ENCODE measurements at places on chromosomes 12 and 14.

- DNase-seq: no peak
Observed at GRCh38 chr12:114343585-114344302, 62.2 kb downstream of the TBX5 start.

GRCh38 chr14:74913393-74913910 lies 9.6 kb downstream of the RPS6KL1 start:
- no peak for DNase-seq

- peak; percentile 23 for DNase-seq
Observed at GRCh38 chr12:50099302-50100008, 4.4 kb upstream of the GPD1 start.

DNA sequence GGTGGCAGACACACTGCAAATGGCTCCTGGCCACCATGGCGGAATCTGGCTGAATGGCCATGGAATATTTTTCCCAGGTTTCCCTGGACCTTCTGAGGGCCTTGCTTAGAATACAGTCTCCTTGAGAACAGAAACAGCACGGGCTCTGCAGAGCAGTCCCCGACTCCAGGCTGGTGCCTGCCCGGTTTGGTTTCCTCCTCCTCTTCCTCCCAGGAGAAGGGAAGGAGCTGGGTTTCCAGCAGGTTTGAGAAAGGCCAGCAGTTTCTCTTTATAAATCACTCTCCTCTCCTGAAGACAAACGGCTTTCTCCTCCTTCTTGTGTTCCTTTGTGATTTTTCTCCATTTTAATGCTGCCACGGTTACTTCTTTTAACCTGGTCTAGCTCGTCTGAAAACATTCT lies 106.8 kb upstream of the RFLNA start:
- DNase-seq: no peak

DNA sequence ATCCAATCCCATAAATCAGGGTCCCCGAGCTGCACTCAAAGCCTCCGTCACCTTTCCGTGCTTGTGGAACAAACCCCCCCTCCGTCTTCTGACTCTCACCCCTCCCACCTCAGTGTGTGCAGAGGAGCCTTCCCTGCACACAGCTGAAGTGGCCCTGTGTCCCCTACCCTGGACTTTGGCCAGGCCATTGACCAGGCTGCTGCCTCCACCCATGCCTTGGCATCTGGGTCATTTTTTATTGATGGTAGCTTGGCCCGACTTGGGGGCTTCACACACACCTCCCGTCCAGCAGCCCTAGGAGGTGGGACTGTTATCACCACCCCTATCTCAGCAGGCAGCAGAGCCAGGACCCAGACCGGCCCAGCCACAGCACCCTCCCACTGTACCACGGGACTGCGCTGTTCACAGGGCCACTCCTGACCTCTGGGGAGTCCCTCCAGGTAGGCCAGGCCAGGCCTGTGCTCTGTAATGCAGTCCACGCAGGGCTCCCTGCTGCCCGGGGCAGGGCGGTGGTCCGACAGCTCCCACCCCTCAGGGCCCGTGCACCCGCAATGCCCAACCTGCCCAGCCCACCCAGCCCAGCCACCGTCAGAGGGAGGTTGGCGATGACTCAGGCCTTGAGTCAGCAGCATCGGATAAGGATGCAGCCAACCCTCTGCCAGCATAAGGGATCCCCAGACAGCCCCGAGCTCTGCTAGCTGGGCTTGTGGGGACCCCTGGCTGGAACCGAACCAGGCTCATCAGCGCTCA lies 9.2 kb upstream of the INF2 start:
- DNase-seq: peak; percentile 89

DNA sequence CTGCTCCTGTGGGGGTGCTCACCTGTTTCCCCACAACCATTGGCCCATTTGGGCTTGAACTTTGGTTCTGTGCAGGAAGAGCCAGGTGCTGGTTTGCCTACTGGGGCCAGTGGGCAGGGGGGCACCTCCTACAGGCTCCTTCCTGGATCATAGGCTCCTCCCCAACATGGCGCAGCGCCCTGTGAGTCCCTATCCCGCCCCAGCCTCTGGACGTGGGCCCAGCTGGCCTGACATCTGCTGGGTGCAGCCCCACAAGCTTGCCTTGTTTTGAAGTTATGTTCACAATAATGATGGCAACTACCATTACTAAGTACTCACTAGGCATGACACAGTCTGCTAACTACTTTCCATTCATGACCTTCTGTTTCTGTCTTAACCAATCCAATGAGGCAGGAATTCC lies 147.8 kb downstream of the RBM19 start:
- no peak for DNase-seq

GRCh38 chr12:102302553-102302952 lies 104.9 kb upstream of the PMCH start:
- DNase-seq: no peak

DNA sequence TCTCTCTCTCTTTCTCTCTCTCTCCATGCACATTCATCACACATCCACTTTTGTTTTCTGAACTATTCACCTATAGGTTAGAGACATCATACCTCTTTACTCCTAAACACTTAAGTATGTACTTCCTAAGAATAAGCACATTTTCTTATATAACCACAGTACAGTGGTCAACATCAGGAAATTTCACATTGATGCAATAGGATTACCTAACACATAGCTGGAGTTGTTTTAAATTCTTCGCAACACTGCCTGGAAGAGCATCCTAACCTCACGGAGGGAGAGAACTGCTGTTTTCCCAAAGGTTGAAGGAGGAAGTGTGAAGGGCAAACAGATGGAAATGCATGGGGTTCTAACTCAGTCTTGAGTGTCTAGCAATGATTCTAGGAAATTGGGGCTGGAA lies 159.2 kb downstream of the SYT1 start:
- peak; percentile 17 for DNase-seq

DNA sequence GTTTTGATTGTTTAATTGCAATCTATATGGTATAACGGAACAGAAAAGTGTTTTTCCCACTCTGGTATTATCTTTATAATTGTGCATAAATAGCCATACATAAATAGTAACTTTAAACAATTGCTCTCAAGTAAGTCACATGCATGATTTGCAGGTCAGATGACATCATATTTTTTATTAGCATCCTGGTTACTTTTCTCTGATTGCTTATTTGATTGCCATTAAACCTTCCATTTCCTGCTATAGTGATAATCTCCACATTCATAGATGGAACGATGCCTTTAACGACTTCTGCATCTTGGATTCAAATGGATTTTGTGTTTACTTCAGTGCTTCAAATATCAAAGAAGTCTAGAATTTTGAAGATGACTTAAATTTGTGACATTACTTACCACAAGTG lies 3.5 kb upstream of the KLRK1 start:
- DNase-seq: no peak

DNA sequence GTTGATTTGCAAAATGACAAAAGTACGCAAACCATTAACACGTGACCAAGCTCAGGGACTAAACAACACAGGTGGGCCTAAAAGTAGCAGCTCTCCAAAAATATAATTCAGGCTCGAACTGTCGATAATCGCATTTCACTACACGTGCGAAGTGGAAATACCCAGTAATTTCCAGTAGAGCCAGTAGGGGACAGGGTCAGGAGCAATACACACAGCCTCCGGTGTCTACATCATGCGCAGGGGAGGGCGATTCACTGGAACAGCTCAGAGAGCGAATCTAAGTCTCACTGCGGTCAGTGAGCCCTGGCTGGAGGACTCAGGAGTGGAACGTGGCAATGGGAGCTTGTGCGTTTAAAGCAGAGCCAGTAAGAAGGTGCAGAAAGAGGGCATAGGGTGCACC lies 40.4 kb downstream of the SETD3 start:
- no peak for DNase-seq

GRCh38 chr14:61260939-61261776 lies 20.0 kb downstream of the TMEM30B start:
- peak; percentile 85 for DNase-seq

DNA sequence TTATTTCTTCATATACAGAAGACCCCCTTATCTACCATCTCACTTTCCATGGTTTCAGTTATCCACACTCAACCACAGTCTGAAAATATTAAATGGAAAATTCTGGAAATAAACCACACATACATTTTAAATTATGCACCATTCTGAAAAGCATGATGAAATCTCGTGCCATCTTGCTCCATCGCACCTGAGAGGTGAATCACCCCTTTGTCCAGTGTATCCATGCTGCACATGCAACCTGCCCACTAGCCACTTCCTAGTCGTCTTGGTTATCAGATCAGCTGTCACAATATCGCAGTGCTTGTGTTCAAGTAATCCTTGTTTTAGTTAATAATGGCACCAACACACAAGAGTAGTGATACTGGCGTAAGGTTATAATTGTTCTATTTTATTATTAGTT lies 145.7 kb downstream of the C12orf42 start:
- DNase-seq: no peak

DNA sequence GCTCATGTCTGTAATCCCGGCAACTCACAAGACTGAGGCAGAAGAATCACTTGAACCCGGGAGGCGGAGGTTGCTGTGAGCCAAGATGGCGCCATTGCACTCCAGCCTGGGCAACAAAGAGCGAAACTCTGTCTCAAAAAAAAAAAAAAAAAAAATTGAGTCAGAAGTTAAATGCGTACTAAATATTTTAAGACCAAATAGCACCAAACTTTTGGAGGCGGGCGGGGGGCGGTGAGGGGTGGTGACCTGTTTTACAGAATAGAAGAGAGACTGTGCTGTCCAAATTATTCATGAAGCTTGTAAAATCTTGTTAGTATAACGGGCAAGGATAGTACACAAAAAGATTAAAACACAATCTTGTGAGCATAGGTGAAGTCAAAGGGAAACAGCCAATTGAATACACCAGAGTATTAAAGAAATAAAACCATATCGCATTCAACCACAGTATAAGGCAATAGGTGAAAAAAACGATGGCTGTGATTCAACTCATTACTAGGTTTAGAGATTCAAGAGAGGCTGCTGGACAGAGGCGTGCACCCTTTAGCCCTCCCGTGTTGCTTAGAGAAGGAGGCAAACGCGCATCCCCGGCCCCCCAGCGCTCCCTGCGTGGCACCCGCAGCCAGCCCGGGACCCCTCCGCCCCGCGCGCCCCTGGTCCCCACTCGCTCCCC lies 571 bp downstream of the ZNF891 start:
- DNase-seq: no peak

GRCh38 chr12:120979220-120979861 lies 998 bp downstream of the HNF1A start:
- DNase-seq: no peak

DNA sequence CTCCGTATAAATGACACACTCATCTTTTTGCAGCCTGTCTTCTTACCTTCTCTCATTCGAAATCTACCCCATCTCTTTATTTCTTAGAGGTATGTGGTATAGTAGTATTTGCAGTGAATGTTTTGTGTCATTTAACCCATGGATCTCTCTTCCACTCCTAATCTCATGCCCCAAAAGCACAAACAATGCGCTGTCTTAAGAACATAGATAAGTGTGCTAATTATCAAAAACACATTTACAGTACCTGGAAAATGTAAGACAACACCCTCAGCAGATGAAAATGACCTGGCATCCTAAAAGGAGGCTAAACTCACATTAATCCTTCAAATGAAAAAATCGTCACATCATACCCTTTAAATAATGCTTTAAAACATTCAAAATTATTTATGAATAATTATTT lies 10.7 kb downstream of the USP15 start:
- no peak for DNase-seq

- DNase-seq: no peak
Observed at GRCh38 chr14:104965561-104966231, 12.5 kb downstream of the AHNAK2 start.

GRCh38 chr14:67835596-67835995 lies 16.0 kb downstream of the RAD51B start:
- no peak for DNase-seq

GRCh38 chr12:69910694-69911093 lies 85.7 kb downstream of the MYRFL start:
- no peak for DNase-seq

GRCh38 chr14:95705518-95705917 lies 8.4 kb downstream of the TCL1A start:
- DNase-seq: no peak

DNA sequence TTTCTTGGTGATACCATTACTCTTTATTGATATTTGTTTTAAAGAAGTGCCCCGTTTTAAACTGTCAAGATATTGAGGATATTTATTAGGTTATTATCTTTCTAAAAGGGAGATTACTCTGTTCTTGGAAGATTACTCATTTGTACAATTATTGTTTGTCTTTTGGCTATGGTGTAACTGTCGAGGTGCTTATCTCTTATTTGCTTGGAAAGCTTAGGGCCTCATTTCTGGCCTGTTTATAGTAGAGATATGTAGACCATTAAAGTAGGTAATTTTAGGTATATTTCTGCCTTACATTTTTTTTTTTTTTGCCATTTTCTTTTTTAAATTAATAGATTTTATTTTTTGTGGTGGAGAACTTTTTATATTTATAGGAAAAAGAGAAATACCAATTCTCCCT lies 74.2 kb downstream of the KTN1 start:
- DNase-seq: no peak

- no peak for DNase-seq
Observed at GRCh38 chr12:54439096-54439495, 20.0 kb upstream of the ITGA5 start.

GRCh38 chr12:111826992-111827391 lies 15.0 kb upstream of the MAPKAPK5 start:
- no peak for DNase-seq

- DNase-seq: peak; percentile 98
Observed at GRCh38 chr14:89425931-89426330, 8.9 kb upstream of the FOXN3 start.

DNA sequence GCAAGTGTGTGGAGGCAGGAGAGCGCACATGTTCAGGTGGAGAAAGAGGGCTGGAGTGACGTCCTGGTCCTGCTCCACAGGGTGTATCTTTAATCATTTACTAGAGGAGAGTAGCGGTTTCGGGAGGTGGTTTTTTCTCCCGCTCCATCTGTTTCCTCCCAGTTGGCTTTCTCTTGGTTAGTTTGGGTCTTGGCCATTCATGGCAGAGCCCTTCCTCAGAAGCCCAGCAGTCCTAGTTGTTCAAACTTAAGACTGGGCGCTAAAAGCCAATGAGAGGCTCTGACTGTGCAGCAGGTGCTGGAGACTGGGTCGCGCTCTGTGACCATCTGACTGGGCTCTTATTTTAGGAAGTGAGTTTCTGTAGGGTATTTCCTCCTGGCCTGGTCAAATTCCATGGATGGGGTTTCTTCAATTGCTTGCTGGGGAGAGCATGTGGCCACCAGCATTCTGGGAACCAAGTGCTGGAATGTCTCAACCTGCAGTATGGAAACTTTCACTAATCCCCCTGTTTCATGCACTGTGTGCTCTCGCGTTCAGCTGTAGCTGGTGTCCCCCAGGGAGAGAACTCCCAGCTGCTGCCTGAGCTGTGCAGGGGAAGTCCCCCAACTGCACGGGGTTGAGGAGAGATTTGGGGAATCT lies 27.4 kb upstream of the TSPAN9 start:
- no peak for DNase-seq

DNA sequence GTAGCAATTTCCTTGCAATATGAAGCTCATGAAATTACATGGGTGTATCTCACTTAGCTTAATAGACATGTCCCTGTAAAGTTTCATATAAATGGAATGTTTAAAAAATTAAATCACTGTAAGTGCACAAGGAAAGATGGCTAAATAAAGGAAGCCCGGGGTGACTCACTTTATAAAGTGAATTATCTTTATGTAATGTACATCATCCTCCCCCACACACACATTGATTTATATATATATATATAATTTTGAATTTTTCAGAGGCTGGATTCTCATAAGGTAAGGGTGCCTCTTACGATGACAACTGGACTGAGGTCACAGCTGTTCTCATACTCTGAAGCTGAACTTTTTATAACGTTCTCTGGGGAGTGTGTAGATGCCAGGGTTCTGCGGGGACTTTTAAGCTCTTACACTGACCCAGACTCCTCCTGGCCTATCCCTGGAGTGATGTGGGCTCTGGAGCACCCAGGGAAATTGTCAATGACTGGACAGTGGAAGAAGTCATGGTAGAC lies 108.7 kb upstream of the HIF1A start:
- DNase-seq: peak; percentile 61

GRCh38 chr12:111673503-111673902 lies 12.3 kb downstream of the BRAP start:
- DNase-seq: peak; percentile 22

All from astrocyte of the spinal cord (primary cell).